ENCODE measurements at places on chromosomes 2 and 18. TPM values are rescaled to one million over a fixed set of nuclear protein-coding genes. Genes with fewer than 3 reads are reported as not detected.

DNA sequence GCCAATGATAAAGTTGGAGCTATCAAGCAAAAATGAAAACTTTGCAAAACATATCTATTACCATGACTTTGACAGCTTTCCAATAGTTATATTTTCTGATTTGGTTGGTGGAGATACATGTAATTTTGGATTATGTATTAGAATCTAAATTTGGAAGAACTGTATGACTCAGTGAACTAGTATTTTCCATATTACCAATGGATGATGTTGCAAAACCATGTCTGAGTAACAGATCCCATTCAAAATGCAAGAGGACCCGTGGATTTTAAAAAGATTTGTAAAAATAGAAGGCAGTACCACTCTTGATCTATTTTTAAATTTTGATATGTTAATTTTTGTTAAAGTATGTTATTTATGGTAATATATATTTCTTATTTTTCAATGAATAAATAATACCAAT is 83.0 kb downstream of the TAF4B start:
- peak; percentile 60 for DNase-seq

The GLI2 gene
- total RNA-seq = 4.7 TPM

GRCh38 chr2:138475277-138475776 is 26.2 kb upstream of the SPOPL start:
- DNase-seq = no peak

The G6PC2 gene
- total RNA-seq = not detected

DNA sequence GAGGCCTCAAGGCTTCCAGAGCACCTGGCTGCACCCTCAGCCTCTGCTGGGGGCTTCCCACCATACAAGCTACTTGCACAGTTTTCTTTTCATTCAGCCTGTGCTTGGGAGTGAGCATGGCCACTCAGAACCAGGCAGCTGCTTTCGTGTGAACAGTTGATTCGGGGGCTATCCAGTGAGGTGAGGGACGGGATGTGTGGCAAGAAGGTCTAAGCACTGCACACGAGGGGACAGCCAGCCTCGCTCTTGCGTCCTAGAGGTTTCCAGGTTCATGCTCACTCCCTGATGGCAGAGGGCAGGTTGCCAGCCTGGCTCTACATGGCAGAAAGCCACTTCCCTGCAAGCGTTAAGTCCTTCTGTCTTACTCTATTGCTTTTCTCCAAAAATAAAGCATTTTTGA is 146.2 kb downstream of the MBP start:
- no peak for DNase-seq

DNA sequence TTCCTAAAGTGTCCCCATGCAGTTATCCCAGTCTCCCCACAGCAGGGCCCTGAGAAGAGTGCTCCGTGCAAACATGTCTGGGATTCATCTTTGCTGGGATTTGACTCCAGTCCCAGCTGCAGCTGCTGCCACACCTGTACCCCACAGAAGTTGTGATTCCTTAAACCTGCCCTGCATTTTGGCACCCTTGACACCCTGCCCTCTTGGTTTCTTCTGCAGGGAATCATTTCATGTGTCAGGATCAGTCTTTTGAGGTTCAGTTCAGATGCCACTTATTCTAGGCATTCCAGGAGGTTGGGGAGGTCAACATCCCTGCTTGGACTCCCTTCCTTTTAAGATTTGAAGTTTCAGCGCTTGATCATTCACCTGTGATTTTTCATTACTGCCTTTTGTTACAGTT is 108.3 kb downstream of the SPTBN1 start:
- no peak for DNase-seq

DNA sequence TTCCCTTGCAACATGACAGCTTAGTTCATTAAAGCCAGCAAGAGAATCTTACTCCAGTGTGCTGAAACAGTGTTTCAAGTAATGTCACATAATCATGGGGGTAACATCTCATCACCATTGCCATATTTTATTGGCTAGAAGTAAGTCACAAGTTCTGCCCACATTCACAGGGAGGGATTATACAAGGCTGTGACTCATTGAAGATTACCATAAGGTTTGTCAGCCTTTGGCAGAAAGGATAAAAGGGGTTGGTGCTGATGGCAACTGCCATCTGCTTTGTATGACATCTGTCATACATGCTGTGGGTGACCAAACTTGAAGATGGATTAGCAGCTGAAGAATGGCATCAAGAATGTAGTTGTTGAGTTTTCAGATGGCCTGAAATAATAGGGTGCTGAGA is 61.2 kb downstream of the KCNE4 start:
- peak; percentile 12 for DNase-seq

The PROKR1 gene
- total RNA-seq = not detected

GRCh38 chr2:174485788-174486562 is 854 bp downstream of the GPR155 start:
- peak; percentile 76 for DNase-seq

The EMILIN2 gene
- total RNA-seq = under 0.01 TPM

The FAM168B gene
- 86.7 TPM for total RNA-seq

The RAB6C gene
- not detected for total RNA-seq

DNA sequence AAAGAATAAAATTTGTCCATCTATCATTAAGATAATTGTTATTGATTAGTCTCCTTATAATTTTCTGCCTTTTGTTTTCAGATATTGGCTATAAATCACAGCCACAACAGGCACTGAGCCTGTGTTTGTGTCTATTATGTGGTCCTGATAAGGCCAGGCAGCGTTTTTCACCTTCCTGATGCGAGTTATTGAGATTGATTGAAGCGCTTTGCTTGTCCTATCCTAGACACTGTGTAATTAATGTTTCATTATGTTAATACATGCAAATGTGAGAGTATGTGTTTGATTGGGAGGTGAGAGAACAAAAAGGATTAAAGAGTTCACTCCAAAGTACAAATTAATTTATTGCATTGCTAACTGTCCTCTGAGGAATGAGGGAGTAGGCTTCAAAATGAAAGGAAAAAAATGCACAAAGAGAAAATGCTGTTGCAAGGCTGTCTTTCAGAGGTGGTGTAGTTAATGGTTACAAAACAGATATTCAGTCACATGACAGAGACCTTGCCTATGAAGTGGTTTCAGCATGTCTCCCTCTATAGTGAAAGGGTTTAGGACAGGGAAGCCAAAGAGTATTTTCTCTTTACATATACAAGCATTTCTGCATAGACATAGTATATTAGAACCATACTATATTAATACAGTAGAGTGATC is 391.1 kb downstream of the DCC start:
- no peak for DNase-seq

DNA sequence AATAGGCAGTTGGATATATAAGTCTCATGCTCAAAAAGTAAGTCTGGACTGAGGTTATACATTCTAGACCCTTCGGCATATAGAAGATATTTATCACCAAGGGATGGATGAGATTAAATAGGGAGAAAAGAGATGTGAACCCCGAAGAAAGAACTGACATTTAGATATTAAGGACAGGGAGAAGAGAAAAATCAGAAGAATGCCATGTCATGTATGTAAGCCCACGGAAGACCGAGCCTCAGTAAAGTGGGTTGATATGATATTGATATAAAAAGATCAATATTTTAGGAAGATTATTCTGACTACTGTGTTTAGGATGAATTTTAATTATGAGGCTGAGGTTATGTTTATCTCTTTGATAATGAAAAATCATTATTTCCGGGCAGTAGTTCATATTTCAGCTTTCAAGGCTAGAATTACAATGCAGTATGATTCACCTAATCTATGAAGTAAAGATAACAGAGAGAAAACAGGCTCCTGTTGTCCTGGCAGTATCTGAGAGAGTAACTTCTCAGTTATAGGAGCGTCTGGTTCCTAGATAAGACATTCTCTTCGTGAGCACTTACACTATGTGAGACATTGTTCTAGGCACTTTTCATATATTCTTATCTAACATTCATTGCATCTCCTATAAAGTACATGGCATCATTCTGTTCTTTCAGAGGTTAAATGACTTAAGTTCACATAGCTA is 83.0 kb downstream of the UBR3 start:
- DNase-seq = peak; percentile 41

DNA sequence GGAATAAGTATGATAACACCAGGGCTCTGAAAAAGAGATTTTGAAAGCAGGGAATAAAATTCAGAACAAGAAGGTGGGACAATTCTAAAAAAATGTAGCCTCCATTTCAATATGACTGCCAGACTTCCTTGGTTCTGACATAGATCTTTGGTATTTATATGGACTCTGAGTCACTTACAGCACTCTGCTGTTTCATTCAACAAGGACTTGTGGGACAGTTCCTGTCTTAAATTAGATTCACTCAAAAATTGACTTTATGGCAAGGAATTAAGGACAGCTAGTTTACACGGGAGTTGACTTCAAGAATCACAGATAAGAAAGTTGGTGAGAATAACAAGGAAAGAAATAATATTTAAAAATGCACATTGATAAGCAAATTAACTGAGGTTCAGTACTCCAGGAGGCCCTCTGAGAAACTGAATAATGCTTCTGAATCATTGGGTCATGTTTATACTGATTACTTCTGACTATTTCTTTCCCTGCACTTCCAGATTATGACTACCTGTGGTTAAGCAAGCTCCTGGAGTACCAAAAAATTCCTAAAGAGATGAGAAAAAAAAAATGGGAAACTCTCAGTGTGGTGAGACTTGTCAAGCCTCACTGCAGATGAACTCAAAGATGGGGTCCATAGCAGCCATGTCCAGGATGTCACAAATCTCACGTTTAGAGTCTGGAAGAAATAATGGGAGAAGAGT is 828.3 kb upstream of the PIK3C3 start:
- DNase-seq = peak; percentile 84

GRCh38 chr2:172105471-172106107 is 2.9 kb upstream of the DLX2 start:
- no peak for DNase-seq

- peak; percentile 47 for DNase-seq
Measured at GRCh38 chr18:23599809-23600208, 13.5 kb upstream of the NPC1 start.

DNA sequence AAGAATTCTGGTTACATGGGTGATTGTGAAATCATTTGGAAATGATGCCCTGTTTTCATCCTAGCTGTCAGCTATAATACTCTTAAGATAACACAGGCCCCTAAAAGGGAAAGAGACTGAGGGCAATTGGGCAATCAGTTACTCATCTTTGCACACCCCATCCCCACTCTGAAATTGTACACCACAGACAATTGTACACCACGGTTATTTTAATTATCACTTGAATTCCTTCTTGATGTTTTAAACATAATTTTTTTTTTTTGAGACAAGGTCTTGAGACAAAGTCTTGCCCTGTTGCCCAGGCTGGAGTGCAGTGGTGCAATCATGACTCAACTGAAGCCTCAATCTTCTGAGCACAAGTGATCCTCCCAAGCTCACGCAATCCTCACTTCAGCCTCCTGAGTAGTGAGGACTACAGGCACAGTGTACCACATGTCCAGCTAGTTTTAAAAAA is 862.4 kb upstream of the ACVR2A start:
- peak; percentile 69 for DNase-seq

DNA sequence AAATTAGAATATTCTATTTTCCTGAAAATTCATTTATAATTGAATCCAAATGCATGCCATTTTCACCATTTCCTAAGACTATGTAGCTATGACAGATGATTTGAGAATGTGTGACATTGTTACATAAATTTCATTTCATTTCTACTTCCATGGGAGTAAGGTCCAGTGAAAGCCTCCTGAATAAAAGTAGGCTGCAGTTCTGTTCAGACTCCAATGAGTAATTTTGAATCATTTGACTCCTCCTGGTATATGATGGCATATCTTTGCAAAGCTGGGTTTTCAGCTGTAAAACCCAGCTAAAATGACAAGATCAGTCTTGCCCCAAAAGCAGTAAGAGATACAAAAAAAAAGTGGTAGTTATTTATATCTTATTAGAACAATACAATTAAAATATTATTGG is 101.0 kb upstream of the DNAJC10 start:
- DNase-seq = no peak

The MYO7B gene
- total RNA-seq = 0.18 TPM

DNA sequence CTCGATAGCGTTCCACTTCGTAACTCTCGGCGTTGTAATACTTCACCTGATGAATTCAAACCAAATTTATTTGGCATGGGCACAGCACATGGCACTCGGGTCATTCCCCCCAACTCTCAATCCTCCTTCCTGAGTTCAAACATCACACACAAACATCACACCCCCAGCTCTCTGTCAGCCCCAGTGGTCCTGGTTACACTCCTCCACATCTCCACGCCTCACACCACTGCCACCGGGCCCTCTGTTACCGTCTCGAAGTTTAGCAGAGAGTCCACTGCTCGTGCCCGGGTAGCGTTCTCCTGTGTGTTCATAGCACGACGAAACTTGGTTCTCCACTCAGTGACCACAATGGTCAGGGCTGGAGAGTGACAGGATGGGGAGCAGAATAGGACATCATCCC is 4.6 kb downstream of the ABCB6 start:
- DNase-seq = no peak

- DNase-seq = peak; percentile 81
Measured at GRCh38 chr2:46065152-46065551, 232.1 kb upstream of the EPAS1 start.

The STPG4 gene
- total RNA-seq = 0.28 TPM

DNA sequence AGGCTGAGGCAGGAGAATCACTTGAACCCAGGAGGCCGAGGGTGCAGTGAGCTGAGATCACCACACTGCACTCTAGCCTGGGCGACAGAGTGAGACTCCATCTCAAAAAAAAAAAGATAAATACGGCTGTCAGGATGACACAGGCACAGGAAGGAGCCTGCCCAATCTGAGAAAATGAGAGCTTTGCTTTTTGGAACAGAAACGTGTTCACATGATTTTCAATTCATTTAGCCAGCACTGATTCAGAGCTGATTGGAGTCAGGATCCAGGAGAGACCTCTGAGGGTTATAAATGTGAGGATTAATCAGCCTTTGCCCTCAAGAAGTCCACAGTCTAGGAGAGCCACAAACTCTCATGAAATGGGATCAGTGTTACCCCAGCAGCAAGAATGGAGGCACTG is 6.9 kb upstream of the SMAD7 start:
- no peak for DNase-seq

DNA sequence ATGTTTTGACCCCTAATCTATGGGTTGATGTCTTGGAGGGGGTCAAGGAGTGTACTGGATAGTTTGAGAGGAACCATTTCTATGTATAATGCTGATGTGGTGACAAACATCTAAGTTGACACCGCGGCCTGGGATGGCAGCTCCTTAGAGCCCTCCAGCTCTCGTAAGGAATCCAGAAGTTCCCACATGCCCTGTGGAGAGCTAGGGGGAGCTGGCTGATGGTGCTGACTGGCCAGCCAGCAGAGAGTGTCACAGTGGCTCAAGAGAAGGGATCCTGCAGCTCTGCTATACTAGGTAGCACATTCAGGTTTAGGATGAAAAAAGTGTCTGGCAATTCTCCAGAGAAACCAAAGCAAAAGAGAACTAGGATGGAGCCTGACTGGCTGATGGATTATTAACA is 842.2 kb upstream of the VRK2 start:
- DNase-seq = no peak

DNA sequence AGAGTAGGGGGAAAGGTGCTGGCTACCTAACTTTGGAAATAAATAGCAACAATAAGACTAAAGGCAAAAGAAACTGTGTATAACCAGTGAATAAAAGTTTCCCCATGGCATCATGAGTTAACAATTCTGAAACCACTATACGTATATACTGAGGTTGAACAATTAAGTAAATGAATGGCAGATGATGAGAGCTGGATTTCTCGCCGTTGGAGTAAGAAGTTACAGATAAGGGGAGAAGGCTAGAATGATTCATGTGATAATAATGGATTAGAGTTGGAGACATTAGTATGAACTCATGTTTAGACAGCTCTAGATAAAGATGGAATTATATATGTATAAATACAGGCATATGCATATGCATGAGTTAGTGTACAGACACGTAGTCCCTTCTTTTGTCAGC is 152.7 kb downstream of the UBR3 start:
- no peak for DNase-seq

- DNase-seq = no peak
Measured at GRCh38 chr2:9274701-9275343, 68.2 kb downstream of the ASAP2 start.

GRCh38 chr18:44793194-44793593 is 112.5 kb downstream of the SETBP1 start:
- DNase-seq = no peak
